GM04504 (cell line): ENCODE measurements at places on chromosomes 3 and 15.

- no peak for DNase-seq
Measured at GRCh38 chr3:117893638-117894037, 1141.0 kb downstream of the IGSF11 start.

DNA sequence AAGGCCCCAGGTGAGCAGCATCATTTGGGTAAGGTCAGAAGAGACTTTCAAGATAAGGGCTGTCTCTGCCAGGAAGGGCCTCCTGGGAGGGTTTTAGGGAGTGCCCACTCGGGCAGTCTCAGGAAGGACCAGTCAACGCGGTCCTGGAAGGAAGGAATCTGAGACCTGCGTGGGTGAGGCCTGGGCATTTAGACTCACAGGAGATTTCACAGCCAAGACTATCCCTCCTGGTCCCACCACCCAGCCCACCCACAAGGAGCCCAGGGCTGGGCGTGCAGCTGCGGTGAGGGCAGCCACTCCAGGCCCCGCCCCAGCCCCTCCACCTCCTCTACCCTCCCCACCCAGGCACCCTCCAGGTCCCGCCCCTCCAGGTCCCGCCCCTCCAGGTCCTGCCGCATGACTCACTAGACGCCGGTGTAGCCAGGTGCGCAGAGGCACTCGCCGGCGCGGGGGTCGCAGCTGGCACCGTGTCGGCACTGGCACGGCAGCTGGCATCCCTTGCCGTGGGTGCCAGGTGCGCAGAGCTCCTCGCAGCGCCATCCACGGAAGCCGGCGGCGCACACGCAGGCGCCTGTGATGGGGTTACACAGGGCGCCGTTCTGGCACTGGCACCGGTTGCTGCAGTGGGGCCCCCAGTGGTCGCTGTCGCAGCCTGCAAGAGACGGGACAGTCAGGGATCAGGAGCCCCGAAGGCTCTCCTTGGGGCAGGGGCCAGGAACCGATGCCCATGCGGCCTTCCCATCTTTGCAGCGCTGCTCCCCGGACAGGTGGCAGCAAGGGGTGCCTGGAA, 112.7 kb downstream of the RAB11A start:
- DNase-seq = no peak

DNA sequence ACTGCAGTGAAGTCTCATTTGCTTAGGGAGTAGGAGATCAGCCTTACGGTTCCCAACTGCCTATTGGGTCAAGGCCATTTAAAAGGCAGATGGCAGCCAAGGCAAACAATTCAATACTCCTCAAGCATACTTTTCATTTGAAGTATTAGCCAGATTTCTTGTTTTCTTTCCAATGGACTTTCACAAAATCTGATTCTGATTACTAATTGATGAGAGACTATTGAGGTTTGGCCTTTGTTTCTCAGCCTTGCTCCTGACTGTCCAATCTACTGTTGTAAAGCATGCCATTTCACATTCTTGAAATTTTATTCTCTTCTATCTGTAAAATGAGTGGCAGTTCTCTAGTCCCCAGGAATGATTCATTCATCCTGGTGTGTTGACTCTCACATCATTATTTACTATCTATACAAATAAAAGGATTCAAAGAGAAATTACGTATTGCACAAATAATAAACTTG, 166.2 kb upstream of the TGFBR2 start:
- DNase-seq = no peak

DNA sequence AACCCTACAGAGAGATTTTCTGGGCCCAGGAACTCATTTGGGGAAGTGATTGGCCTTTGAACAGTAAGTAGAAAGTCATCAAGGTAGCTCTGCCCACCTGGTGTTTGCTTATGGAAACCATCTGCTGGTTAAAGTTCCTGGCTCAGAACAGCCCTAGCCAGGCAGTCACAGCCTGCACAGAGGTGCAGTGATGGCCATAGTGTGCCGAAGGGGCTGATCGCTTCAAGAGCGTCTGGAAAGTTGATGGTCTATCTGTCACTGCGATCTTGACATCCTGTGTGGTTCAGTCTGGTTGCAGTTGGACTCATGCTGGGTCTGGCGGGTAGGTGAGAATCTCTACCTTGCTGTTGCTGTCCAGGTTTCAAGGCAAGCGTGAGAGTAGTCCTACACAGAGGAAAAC, 151.6 kb downstream of the SLCO3A1 start:
- no peak for DNase-seq

DNA sequence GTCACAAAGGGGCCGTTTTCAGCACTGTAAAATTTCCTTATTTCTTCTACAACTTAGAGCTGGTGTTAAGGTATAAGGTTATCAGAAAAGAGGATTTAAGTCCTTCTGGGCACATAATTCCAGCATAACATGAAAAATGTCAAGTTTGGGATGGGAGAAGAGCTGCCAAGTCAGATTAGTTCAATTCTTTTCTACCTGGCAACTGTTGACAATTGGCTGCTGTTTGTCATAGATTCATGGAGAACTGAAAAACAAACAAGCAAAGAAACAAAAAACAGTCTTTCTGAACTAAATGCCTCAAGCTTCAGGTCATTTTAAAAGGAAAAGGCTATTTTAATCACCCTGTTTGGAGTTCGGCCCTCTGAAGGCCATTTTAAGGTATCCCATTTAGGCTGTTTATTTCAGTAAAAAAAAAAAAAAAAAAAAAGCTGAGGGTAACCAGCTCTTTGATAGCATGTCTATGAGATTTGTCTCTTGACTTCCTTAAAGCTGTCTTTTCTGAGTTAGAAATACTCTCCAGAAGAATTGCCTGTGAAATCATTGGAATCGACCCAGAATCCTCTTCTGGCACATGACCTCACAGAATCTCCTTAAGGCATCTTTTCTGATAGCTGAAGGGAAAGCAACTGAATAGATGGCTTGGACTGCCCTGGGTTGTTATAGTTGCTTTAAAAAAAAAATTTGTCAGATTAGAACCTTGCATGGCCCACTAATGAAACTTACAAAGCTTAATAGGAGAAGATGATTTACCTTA, 173.3 kb downstream of the SEMA6D start:
- no peak for DNase-seq

- DNase-seq = no peak
Measured at GRCh38 chr3:157805538-157805937, 300.7 kb downstream of the SHOX2 start.
